GM13977 (cell line): ENCODE measurements at places on chromosomes 6 and 20.
A peak's percentile ranks its signal among the peaks of the same experiment; 100 is the strongest.

DNA sequence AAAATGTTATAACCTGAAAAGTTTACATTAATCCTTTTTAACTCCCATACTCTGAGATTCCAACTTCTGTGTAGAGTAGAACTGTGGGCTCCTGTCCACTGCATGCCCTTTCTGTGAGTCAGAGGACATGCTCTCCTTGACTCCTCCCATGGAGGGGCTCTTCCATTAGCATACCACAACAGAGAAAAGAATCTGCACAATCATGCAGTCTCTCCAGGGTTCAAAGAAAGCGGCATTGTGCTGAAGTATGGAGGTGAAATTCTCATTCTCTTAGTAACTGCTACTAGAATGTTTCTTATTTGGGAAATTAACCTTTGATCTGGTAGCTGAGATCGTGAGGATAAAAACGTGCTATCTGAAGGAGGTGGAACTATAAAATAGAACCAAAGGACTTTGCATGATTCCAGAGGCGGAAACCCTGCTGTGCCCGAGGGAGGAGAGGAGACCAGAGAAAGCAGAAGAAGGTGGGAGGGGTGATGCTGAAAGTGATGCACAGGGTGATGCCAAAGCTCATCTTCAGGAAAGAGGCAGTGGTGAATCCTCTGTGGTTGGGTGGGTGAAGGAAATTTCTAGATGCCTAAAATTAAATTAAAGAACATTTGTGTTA is 202.2 kb upstream of the PCSK2 start:
- DNase-seq: no peak

- DNase-seq: no peak
Observed at GRCh38 chr6:95208621-95209020, 368.7 kb upstream of the MANEA start.

DNA sequence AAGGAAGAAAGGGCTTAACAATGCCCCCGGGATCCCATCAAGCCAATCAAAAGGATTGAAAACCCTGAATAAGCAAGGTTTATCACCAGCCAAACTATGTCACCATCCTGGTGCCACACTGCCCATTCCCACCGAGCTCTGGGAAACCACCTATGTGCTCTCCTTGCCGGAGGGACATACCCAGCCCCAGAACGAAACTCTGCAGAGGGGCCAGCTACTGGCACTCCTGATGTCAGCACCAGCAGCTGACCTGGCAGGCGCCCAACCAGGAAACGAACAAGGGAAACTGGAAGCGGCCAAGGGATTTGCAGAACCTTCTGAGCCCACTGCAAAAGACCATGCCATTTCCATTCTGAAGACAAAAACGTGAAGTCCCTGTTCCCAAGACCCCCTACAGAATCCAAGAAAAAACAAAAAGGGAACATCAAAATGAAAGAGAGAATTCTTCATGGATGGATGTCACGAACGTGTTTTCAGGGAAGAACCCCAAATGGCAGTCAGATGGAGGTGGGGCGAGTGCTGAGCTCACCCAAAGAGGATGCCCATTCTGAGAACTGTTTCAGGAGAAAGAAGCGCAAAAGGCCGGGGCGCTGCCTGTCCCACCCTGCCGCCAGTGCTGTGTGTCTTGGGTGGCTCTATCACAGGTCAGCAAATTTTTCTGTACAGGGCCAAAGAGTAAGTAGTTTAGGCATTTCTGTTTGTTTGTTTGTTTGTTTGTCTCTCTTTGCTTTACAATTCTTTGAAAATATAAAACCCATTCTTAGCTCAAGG is 305.2 kb downstream of the ESR1 start:
- no peak for DNase-seq

- no peak for DNase-seq
Observed at GRCh38 chr20:328975-329695, 3.8 kb downstream of the SOX12 start.

DNA sequence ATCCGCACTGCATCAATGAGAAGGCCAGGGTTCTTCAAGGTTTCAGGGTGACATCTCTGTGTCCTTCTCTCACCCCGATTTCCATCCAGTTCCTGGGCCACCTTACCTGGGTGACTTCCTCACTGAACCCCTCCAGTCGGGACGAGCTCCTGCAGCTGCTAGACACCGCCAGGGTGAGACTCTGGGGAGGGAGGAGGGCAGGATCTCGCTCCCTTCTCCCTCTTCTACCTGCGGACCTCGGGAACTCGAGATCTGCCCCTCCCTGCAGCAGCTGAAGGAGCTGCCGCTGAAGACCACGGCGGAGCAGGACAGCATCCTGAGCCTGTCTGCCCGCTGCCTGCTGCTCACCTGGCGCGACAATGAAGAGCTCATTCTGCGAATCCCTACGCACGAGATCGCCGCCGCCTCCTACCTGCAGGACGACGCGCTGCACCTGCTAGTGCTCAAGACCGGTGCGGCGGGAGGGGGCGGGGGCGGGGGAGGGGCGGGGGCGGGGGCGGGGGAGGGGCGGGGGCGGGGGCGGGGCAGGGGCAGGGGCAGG is 7.5 kb downstream of the CCM2L start:
- DNase-seq: peak; percentile 73

- no peak for DNase-seq
Observed at GRCh38 chr6:19204445-19204844, 632.7 kb upstream of the ID4 start.

- DNase-seq: peak; percentile 51
Observed at GRCh38 chr6:27138837-27139755, 108.4 kb upstream of the PRSS16 start.

DNA sequence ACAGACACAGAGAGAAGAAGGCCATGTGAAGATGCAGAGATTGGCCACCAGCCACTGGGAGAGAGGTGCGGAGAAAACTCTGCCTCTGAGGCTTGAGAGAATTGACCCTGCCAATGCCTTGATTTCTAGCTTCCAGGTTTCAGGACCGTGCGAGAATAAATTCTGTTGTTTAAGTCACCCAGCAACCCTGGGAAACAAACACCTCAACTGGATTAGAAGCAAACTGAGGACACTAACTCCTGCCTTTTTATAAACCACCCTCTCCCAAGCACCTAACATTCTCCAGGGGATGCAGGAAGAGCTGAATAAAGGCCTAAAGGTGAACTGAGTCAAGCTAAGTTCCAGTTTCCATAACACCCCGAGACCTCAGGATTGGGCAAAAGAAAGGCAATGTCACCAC is 136.1 kb downstream of the ANKRD60 start:
- DNase-seq: no peak

DNA sequence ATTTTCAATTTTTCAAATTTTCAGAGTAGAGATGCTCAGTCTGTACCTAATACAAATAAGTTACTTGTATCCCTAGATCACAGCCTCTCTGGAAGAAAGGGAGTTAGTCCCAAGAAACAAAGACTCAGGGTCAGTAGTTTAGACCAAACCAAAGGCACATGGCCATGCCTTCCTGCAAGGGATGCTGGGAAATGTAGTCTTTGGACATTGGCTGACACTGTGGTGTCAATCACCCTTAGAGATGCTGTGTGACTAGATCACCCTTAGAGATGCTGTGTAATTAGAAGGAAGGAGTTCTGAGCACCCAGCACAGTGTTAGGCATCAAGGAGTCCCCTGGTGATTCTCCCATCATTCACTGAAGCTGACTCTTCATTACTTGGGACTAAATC is 202.1 kb downstream of the NFATC2 start:
- DNase-seq: no peak

DNA sequence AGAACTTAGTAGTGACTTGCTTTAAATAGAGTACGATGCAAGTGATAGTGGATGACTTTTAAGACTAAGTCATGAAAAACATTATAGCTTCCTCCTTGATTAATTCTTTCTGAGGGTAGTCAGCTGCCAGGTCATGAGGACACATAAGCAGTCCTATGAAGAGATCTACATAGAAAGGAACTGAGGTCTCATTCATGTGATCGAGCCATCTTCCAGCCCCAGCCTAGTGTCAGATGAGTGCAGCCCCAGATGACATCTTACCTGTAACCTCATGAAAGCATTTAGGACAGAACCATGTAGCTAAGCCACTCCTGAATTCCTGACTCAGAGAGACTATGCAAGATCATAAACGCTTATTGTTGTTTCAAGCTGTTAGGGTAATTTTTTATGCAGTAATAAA is 67.7 kb downstream of the AK9 start:
- DNase-seq: no peak

DNA sequence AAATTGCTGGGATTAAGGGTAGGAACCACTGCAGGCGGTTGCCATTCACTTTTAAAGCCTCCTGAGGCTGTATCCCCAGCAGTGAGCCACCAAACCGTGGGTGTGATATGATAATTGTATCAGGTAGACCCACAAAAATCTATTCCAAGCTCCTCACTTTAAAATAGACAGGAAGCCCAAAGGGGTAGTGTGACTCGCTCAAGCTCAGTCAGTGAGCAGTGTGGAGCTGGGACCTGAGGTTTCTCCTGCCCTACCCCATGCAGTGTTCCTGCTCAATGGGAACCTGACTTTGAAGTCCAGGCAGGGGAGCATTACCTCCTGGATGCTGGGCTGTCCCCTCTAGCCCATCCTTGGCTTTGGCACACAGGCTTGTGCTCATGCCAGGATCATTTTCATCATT is 14.9 kb upstream of the MAPRE1 start:
- no peak for DNase-seq

DNA sequence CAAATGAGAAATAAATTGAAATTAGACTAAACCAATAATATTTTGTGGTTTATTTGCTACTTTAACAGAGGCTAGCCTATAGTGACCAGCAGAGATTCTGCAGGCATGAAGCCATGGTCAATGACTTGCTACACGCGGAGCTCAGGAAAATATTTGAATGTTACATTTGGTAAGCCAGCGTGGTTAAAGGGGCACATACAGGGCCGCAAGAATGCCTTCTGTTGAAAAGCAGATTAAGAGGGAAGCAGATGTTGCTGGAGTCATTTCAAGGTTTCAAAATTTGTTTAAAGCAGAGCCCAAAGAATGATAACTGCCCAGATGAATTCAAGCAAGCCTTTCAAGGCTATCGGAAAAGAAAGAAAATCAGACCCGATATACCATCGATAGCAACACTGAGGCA is 294.3 kb upstream of the MAN1A1 start:
- DNase-seq: no peak

- DNase-seq: no peak
Observed at GRCh38 chr20:37360391-37361115, 14.6 kb downstream of the SRC start.

DNA sequence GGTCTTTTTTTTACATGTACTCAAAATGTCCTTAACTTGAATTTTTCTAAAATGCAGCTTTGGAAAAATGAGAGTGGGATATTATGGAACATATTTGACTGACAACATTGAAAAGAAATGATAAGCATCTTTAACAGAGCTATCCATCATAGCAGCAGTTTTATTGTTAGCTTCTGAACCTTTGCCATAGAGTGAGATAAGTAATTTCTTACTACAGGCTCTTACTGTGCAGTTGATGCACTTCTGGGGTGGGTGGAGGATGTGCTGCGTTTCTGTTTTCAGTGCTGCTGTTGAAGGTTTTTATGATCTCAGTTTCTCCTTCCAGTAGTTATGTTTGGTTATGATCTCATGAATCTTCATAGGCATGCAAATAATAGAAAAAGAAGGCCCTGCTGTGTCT is 267.0 kb downstream of the TMEM242 start:
- peak; percentile 54 for DNase-seq

DNA sequence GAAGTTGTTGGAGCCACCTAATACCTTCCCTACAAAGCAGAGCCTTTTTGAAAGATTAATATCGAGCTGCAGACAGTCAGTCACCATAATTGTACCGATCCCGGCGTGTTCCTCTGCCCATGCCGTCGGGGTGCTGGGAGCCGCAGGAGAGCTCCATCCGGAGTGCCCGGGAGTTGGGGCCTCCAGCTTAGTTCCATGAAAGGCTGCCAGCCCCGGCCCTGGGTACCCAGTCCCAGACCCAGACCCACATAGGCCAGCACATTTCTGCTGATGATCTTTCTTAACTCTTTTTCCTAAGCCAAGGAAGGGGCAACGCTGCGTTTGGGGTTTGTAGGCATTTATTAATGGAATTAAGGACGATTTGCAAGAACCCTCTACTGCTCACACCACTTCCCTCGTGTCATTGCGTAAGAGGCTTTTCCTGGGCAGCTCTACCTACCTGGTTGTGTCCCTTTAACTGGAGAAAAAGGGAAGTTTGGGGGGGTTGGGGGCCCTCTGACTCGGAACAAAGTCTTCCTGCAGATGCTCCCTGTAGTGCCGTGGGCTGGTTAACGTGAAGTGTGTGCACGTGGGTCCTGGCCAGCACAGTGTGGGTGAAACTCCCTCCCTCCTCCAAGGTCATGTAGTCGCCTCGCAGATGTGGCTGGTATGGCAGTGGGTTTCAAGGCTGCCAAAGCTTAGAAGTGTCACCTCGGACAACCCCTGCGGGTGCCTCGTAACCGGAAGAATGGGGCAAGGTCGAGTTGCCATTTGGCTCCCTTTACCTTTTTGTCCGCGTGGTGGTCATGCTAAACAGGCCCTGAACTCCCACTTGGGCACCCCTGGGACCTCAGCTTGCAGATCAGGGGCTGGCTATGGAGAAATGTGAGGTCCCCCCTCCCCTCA is 54.3 kb upstream of the APCDD1L start:
- no peak for DNase-seq

DNA sequence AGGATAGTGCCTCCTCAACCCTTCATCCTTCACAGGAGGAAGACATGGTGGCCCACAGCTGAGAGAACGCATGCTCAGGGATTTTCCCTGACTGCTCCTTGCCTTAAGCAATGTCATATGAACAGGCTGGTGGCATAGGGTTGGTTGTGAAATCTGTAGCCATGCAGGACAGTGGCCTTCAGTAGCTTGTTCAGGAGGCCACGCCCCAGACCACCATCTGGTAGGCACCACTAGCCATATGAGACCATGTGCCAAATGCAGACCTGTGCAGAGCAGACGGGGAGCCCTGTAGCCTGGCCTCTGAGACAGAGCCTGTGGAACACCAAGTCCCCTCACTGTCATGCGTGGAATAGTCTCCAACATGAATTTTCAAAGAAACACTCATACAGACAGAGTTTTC is 76.5 kb downstream of the ADTRP start:
- no peak for DNase-seq

- no peak for DNase-seq
Observed at GRCh38 chr6:69901361-69901760, 35.0 kb downstream of the COL19A1 start.

DNA sequence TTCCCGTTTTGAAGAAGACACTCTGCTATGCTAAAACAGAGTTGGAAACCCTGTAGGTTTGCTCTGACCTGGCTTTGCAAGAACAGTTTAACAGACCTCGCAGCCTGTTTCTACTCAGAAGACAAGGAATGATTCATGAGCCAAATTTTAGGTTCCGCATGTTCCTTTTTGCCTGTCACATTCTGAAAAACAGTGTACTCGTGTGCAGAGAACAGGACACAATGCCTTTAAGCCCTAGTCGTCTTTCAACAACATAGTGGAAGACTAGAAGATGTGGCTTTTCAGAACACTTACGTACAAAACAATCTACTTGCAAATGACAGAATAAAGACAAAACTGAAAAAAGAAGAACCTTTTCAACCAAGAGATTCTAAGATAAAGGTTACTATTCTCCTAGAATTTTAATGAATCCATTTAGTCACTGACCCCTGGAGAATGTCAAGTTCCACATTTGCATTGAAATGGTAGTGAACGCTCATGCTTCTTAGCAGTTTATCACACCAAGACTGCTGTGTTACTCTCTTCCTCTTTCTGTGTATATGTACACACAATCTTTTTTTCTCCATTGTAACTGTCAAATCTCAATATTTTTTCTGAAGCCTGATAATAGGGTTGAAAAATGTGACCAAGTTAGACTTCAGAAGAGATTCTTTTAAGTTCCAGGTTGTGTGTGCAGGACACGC is 220.7 kb upstream of the NRSN1 start:
- DNase-seq: no peak

GRCh38 chr20:20407891-20408805 is 40.2 kb downstream of the INSM1 start:
- DNase-seq: no peak
